ENCODE measurements at places on chromosomes 5 and 9.

- DNase-seq, result no peak
These were observed 128.7 kb downstream of the PALM2AKAP2 start for GRCh38 chr9:109908459-109909390.

DNA sequence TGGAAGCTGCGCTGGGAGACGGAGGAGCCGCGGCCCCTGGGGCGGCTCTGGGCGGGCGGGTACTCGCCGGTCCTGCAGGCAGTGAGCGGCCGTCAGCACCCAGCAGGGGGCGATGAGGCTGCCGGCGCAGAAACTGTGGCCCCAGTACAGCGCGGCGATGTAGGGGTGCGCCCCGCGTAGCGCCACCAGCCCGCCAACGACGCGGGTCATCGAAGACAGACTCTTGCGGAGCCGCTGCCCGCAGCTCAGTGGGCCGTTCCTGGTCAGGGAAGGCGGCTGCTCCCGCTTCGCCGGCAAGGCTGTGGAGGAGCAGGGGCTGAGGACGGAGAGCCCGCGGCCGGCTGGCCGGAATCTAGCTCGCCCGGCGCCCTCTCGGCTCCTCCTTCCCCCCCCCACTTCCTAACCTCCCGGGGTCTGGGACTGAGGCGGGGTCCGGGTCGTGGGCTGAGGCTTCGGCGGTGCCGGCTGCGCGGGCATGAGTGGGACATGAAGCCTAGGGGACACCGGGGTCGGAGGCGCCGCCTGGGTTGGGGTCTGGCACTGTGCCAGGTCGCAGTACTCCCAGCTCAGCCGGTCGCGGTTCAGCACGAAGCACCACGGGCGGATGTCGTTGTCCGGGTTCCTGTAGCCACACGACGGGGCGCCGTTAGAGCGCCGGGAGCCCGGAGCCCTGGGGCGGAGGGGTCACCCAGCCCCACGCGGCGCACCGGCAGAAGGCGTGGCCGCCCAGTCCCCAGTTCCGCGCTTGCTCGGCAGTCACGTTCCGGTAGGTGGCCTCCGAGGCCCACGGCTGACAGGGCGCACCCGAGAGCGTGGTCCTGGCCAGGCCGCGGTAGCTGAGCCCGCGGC, 3.6 kb upstream of the PFN3 start:
- DNase-seq, result no peak

DNA sequence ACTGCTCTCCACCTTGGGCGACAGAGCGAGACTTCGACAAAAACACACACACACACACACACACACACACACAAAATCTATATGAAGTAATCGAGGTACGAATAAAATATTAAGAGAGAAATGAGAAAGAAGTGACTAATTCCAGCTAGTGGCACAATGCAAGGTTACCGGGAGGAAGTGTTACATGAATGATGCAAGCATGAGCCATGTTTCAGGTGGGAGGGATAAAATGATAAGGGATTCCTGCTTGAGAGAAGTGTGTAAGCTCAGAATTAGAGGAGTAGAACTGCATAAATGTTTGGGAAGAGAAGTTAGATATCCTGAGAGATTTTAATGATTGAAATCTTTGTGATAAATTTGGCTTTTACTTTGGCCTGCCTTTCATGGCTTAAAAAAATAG, 18.8 kb downstream of the HAPLN1 start:
- DNase-seq, result no peak

DNA sequence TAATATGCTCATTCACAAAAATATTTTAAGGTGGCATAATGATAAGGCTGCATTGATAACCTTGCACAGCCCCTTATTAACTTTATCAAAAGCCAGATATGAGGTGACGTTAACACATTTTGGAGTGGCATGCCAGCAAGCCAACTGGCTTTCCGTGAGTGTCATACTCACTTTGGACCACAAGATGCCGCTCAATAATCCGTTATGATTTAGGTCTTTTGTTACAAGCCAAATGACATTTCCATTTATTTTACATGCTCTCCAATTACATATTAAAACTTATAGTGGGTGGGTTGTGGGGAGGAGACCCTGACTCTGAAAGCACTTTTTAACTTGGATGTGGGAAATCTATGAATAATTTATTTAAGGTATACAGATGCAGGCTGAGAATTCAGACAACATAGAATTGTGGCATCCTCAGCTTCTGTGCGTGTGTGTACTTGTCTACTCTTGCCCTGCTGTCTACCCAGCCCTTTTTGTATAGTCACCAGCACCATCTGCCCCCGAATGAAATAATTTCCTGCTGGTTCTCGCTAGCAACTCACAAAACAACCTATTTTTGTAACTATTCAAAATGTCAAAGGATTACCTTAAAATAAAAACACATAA, 305.1 kb downstream of the PSAT1 start:
- no peak for DNase-seq

- no peak for DNase-seq
These were observed 40.4 kb upstream of the SYNPO start for GRCh38 chr5:150599917-150600511.

GRCh38 chr5:17227868-17228267, 10.4 kb downstream of the BASP1 start:
- DNase-seq, result no peak

GRCh38 chr9:36937951-36938350, 96.1 kb downstream of the PAX5 start:
- no peak for DNase-seq

GRCh38 chr9:18554244-18554643, 80.3 kb downstream of the ADAMTSL1 start:
- no peak for DNase-seq

DNA sequence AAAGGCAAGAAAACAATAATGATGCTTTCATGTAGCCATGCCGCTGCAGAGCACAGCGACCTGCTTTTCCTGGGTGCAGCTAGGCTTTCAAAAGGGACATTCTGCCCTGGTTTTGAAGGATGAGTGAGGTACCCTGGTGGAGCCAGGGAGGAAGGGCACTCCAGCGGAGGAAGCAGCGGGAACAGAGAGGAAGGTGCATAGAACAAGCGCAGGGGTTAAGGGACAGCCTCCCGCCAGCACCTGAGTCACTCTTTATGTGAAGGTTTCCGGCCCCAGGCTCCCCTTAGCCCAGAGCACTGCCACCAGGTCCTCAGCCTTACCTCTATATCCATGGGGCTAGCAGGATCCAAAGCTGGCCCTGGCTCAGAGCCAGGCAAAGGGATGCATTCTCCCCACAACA, 221.1 kb downstream of the CDK5RAP2 start:
- no peak for DNase-seq

GRCh38 chr9:32899761-32900160, 101.7 kb downstream of the APTX start:
- DNase-seq, result no peak

GRCh38 chr5:119031011-119031886, 39.6 kb upstream of the DMXL1 start:
- DNase-seq, result no peak

- no peak for DNase-seq
These were observed 26.9 kb downstream of the TMEFF1 start for GRCh38 chr9:100499866-100500265.

DNA sequence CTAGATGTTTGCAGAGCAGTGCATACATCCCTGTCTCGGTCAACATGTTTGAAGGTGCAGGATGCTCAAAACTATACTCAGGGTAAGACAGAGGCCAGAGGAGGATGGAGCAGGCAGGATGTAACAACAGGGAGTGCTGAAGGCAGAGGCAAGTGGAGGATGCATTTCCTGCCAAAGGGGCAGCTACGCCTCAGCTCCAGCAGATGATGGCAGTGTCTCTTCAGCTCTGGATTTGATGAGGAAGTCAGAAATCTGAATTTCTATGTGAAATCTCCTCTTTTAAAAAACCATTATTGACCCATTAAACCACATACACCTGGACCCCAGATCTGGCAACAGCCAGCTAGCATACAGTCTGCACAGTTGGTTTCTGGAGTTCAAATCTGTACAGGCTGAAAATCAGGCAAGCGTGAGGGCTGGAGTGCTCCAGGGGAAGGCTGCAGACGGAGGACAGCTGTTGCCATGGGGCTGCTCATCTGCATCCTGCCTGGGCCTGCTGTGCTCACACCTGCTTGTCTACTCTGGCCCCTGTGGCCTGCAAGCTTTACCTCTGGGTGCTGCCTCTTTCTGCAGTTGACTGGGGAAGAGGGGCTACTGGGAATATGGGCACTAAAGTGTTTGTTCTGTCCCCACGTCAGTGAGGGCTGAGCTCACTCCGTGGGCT, 152.9 kb upstream of the SLC28A3 start:
- DNase-seq, result no peak

GRCh38 chr5:168328814-168329213, 37.4 kb downstream of the WWC1 start:
- no peak for DNase-seq

DNA sequence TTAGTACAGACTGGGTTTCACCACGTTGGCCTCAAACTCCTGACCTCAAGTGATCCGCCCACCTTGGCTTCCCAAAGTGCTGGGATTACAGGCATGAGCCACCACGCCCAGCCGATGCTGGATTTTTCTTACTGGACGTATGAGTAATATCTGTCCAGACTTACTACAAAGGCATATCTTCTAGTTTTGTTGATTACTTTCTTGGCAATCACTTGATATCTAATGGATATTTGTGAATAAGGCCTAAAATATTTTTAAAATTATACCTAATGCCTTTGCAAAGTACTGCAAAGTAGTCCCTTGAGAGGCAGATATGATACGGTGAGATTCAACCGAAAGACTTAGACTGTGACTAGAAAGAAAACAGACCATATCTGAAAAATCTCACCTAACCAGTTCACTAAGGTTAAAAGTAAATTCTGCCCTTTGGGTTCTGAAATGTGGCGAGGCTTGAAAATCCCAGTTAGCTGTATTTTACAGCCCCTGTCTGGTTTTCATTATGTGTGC, 152.1 kb downstream of the GNAQ start:
- no peak for DNase-seq

DNA sequence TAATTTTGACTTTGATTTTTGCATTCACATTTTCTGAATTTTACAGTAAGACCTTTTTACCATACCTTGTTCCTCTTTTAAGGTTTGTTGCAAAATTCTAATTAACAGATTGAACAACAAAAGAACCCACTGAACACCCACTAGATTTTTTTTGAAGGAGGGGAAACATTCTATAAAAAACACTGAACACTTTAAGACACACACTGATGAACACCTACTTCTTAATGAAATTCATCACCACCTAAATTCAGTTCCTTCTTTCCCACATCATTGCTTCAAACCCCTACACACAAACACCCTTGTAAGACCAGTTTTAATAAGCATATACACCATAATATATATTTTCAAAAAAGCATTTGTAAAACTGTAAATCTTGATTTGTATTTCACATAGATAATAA, 559.0 kb upstream of the MEF2C start:
- DNase-seq, result no peak

DNA sequence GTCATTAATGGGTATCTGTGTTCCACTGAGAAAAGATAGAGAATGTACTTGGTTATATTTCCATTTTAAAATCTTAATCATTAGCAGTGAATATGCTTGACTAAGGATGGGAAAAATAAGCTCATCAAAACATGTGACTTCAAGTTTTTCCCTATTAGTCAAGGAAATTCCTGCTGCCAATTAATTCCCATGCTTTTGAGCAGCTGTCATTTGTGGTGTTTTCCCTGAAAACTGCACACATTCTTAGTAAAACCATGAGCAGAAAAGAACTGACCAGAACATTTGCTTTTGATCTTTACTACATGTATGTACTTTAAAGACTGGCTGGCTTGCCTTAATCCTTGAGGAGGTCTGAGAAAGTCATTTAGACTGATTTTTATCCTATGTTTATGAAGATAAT, 75.2 kb downstream of the AOPEP start:
- no peak for DNase-seq

GRCh38 chr5:145854651-145855258, 18.1 kb downstream of the GRXCR2 start:
- no peak for DNase-seq

DNA sequence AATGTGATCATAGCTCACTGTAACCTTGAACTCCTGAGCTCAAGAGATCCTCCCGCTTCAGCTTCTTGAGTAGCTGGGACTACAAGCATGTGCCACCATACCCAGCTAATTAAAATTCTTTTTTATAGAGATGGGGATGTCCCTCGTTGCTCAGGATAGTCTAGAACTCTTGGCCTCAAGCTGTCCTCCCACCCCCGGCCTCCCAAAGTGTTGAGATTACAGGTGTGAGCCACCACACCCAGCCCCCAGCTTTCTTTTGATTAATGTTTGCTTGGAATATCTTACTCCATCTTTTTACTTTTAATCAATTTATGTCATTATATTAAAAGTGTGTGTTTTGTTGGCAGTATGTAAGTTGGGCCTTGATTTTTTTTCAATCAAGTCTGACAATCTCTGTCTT, 59.4 kb upstream of the EXOC3 start:
- DNase-seq, result no peak

DNA sequence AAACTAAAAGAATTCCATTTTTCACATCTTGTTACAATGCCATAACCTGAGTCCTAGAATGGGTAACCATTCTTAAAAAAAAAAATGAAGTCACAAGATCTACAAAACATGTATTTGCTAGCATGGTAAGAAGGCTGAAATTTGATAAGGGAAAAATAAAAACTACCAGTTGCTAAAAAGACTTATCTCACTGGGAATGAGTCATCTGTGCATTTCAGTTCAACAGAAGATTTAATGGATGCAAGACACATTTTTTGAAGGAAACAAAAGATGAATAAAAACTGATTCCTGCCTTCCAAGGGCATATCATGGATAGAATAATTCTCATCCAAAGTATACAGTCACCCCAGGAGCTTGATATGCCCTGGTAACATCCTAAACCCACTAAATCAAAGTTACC, 47.2 kb downstream of the SGTB start:
- no peak for DNase-seq

- DNase-seq, result peak; percentile 1
These were observed 43.1 kb downstream of the BOD1 start for GRCh38 chr5:173573126-173573960.

DNA sequence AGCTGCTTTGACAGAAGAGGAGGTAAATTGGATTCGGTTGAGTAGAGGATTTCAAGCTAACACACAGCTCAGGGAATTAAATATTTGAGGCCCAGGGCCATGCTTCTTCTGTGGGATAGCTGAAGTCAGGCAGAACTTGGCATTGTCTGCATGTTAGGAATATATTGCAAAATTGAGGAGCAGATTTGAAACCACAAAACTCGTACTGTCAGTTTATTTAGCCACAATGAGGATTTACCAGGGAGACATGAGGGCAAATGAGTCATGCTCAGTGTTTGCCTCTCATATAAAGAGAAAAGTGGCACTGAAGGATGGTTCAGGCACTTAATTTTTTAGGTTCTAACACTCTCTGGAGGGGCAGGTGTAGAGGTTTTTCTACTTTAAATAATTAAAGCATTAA, 83.0 kb upstream of the PRLR start:
- no peak for DNase-seq

GRCh38 chr5:158246661-158247060, 387.7 kb upstream of the CLINT1 start:
- no peak for DNase-seq

DNA sequence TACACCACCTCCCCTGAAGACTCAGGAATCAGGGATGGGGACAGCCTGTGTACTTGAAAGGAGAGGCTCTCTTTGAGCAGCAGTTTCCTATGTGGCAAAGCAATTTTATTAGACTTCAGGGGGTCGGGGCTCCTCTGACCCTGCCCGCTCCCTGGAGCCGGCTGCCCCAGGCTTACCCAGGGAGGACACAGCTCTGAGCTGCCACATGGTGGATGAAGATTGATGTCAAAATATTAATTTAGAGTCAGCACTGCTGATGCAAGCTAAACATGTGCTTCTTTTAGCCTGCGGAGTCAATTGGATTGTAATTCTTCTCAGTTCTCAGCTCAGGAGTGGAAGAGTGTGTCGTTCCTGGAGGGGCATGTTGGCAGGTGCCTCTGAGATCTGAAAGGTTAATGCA, 606.1 kb downstream of the KIF4B start:
- no peak for DNase-seq

Measured in stimulated activated CD8-positive, alpha-beta memory T cell treated with anti-CD3 and anti-CD28 coated beads, Interleukin-4, amount 100 ng/mL, for 4 hours (primary cell).